ENCODE measurements at places on chromosomes 12 and 14.

GRCh38 chr12:123839826-123840225, 77.7 kb downstream of the DNAH10 start:
- no peak for DNase-seq

- DNase-seq: no peak
Observed at GRCh38 chr12:3805077-3805476, 52.2 kb upstream of the CRACR2A start.

GRCh38 chr14:58801086-58801485, 163.3 kb downstream of the DACT1 start:
- DNase-seq: no peak

GRCh38 chr12:78226763-78227162, 396.1 kb downstream of the NAV3 start:
- DNase-seq: no peak

DNA sequence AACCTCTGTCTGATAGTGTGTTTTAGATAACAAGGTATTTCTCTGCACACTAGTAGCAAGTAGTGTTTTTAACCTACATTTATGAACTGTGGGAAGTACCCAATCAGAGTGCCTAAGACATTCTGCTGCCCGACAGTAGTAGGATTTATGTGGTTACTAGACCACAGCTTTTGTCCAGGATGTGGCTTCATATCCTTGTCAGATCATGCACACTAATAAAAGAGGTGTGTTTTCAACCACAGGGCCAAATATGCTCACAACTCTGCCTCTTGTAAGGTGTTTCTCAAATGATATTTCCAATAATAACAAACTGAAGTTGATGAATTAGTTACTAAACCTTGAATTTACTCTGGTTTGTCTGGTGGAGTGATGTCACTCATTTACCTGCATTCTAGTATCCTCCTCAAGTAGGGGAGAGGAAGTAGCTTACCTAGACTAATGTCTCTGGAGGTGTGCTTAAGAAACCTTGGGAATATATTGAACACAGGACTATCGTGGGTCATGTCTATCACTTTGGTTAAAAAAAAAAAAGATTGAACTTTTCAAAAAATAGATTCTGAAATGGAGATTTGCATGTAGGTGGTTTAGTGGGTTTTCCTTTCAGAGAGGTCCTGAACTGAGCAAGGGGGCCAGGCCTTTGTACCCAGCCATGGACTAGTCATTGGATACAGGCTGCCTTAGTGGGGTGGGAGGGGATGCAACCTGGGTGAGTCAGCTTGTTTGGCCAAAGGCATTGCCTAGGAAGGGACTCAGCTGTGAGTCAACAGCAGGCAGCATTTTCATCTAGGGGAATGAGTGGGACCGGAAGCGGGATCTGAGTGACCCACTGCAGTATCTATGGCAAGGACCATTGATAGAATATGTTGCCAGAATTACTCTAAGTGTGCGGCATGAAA, 14.1 kb downstream of the FBXW8 start:
- no peak for DNase-seq
